ENCODE measurements at places on chromosomes 16 and 17.

DNA sequence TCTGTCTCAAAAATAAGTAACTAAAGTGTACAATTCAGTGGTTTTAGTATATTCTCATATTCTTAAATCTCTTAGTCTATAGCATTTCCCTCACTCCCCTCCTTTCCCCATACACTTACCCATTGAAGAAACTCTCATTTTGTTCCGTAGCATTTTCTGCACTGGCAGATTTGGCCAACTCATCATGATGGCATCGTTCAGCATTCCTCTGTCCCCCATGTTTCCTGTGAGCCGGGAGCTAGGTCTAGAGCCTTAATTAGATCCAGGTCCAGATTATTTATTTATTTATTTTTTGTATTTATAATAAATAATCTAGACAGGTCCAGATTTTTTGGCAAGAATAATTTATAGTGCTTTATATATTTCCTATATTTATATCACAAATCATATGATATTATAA, 31.0 kb downstream of the HEATR3 start:
- DNase-seq = no peak
- H3K4me1 ChIP-seq = peaks cover 24% of the 10 kb centered on the region
- H3K4me3 ChIP-seq = no peak overlapping the region
- H3K27ac ChIP-seq = no peak overlapping the region

- no peak for DNase-seq
- no peaks in the 10 kb centered on the region for H3K36me3 ChIP-seq
- H3K27ac ChIP-seq = no peak overlapping the region
- H3K4me1 ChIP-seq = peaks cover 9% of the 10 kb centered on the region
- H3K4me3 ChIP-seq = peak overlapping the region; percentile 38
Observed at GRCh38 chr17:83076938-83077337, 2.5 kb upstream of the METRNL start.

DNA sequence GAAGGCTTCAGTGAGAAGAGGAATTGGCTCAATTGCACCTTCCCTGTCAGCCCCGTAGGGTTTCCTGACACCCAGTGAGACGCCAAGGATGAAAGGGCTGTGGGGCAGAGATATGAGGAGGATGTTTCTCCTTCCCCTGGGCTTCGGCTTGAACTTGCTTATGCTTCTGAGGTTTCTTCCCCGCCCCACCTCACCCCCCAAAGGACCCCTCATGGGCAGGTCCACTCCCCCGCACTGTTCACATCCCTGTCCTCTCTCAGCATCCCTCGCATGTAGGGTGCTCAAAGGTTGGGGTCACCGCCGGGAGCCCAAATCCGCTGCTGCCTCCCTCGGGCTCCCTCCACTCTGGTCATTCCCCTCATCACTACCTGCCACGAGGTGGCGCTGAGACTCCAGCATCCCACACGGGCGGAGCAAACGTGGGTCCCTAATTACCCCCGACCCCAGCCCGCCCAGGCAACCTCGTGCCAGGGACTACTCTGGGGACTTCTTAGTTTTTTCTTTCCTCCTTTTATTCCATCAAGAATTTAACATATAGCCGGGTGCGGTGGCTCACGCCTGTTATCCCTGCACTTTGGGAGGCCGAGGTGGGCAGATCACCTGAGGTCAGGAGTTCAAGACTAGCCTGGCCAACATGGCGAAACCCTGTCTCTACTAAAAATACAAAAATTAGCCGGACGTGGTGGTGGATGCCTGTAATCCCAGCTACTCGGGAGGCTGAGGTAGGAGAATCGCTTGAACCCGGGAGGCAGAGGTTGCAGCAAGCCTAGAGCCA, 3.3 kb upstream of the TRARG1 start:
- H3K4me3 ChIP-seq = peak overlapping the region; percentile 39
- peaks cover 13% of the 10 kb centered on the region for H3K4me1 ChIP-seq
- peak overlapping the region; percentile 59 for H3K27ac ChIP-seq
- H3K27me3 ChIP-seq = peaks cover 23% of the 10 kb centered on the region
- H3K36me3 ChIP-seq = no peaks in the 10 kb centered on the region

GRCh38 chr16:56743840-56744239, 13.9 kb downstream of the NUP93 start:
- peaks cover 10% of the 10 kb centered on the region for H3K36me3 ChIP-seq
- no peak for DNase-seq
- no peak overlapping the region for H3K27ac ChIP-seq
- no peaks in the 10 kb centered on the region for H3K27me3 ChIP-seq

- H3K27me3 ChIP-seq = no peaks in the 10 kb centered on the region
- H3K36me3 ChIP-seq = peaks cover 60% of the 10 kb centered on the region
- H3K27ac ChIP-seq = peak overlapping the region; percentile 92
- H3K4me3 ChIP-seq = peak overlapping the region; percentile 63
- peaks cover 66% of the 10 kb centered on the region for H3K4me1 ChIP-seq
Observed at GRCh38 chr17:48055531-48056245, 7.5 kb downstream of the NFE2L1 start.

DNA sequence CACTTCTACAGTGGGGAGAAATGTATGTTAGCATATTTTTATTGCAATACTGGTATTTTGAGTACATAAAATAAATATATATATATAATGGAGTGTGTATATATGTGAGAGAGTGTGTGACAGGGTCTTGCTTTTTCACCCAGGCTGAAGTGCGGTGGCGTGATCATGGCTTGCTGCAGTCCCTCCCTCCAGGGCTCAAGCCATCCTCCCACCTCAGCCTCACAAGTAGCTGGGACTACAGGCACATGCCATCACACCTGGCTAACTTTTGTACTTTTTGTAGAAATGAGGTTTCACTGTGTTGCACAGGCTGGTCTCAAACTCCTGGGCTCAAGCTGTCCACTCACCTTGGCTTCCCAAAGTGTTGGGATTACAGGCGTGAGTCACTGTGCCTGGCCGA, 4.1 kb downstream of the CYLD start:
- peaks cover 67% of the 10 kb centered on the region for H3K4me1 ChIP-seq
- H3K27ac ChIP-seq = peak overlapping the region; percentile 90
- H3K4me3 ChIP-seq = peak overlapping the region; percentile 86
- no peak for DNase-seq

DNA sequence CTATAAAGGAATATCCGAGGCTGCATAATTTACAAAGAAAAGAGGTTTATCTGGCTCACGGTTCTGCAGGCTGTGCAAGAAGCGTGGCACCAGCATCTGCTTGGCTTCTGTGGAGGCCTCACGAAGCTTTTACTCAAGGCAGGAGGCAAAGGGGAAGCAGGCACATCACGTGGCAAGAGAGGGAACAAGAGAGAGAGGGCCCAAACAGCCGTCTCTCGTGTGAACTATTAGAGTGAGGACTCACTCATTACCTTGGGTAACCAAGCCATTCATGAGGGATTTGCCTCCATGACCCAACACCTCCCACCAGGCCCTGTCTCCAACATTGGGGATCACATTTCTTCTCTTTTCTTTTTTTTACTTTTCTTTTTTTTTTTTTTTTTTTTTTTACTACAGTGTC, 7.5 kb upstream of the ALKBH5 start:
- H3K4me3 ChIP-seq = no peak overlapping the region
- H3K4me1 ChIP-seq = peaks cover 14% of the 10 kb centered on the region
- no peak for DNase-seq
- H3K27ac ChIP-seq = no peak overlapping the region

DNA sequence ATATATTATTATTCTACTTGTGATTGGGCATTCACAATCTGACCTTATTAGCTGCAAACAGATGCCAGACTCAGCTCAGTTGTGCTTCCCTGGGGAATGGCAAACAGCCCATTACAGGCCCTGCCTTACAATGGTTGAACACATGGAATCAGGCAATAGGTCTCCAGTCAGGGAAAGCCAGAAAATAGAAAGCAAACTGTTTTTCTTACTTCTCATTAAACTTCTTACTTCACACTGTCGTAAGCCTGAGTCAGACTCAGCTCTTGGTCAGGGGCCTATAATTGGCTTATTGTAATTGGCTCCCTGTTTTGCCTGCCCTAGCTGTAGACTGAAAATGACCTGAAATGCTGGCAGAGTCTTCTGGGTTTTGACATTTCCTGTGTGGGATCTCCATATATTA, 77.0 kb upstream of the CA10 start:
- no peak overlapping the region for H3K27ac ChIP-seq
- no peaks in the 10 kb centered on the region for H3K4me1 ChIP-seq
- H3K4me3 ChIP-seq = no peak overlapping the region
- no peaks in the 10 kb centered on the region for H3K36me3 ChIP-seq
- H3K27me3 ChIP-seq = no peaks in the 10 kb centered on the region

GRCh38 chr17:74619077-74619673, 4.4 kb downstream of the CD300E start:
- H3K27me3 ChIP-seq = peaks cover 41% of the 10 kb centered on the region
- no peaks in the 10 kb centered on the region for H3K4me1 ChIP-seq
- no peak overlapping the region for H3K4me3 ChIP-seq
- H3K36me3 ChIP-seq = no peaks in the 10 kb centered on the region
- no peak overlapping the region for H3K27ac ChIP-seq
- no peak for DNase-seq

DNA sequence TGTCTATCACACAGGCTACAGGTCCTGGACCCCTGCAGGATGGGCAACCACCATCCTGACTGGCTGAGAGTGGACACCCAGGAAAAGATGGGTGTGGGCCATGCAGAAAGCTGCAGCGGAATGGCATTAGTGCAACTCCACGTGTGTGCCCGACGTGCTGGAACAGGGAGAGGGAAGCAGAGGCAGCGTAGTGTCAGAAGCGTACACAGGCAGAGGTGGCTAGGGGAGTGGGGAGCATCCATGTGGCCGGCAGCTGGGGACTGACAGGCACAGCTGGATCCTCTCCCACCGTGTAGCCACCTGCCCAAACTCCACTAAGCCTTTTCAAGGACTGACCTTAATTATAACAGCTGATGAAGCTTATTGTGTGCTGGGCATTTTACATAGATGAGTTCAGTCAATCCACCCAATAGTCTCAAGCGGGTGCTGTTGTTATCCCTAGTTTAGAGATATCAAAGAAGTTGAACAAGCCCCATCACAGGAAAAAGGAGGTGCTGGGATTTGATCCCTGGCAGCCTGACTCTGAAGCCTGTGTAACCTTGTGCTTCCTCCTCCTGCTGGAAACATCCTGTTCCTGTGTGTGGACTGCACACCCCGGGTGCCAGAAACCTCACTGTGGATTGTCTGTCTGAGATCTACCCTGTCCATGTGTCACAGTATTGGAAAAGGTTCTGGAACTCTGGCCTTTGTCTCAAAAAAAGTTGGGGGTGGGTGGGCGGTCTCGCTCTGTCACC, 114.0 kb downstream of the PRKCA start:
- no peak overlapping the region for H3K4me3 ChIP-seq
- H3K4me1 ChIP-seq = peaks cover 56% of the 10 kb centered on the region
- H3K27ac ChIP-seq = no peak overlapping the region
- H3K27me3 ChIP-seq = no peaks in the 10 kb centered on the region
- DNase-seq = no peak

- no peaks in the 10 kb centered on the region for H3K36me3 ChIP-seq
- peaks cover 12% of the 10 kb centered on the region for H3K27me3 ChIP-seq
- H3K4me3 ChIP-seq = no peak overlapping the region
- H3K27ac ChIP-seq = no peak overlapping the region
- peaks cover 15% of the 10 kb centered on the region for H3K4me1 ChIP-seq
- no peak for DNase-seq
Observed at GRCh38 chr16:66850115-66850815, 6.1 kb downstream of the CA7 start.

- no peak overlapping the region for H3K27ac ChIP-seq
- no peak overlapping the region for H3K4me3 ChIP-seq
- H3K4me1 ChIP-seq = no peaks in the 10 kb centered on the region
Observed at GRCh38 chr16:82005027-82005830, 6.0 kb downstream of the SDR42E1 start.

DNA sequence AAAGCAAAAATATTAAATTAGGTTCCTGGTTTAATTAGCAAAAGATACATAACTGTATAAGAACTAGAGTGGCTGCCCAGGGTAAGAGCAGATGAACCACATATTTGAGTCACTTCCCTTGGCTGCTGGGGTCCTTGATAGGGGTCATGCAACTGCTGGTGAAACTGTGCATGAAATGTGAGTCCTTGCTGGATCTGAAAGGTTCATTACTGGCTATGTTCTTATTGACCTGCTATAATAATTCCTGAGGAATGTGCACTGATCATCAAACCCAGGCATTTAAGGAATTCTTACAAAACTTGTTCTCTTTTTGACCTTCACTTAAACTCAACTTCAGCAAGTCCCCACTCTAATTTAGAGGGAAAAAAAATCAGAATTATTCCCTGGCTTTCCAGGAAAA, 183.4 kb downstream of the ZNF18 start:
- no peaks in the 10 kb centered on the region for H3K36me3 ChIP-seq
- H3K4me3 ChIP-seq = no peak overlapping the region
- no peak for DNase-seq
- no peaks in the 10 kb centered on the region for H3K27me3 ChIP-seq

- no peak overlapping the region for H3K4me3 ChIP-seq
- peaks cover 26% of the 10 kb centered on the region for H3K27me3 ChIP-seq
- H3K27ac ChIP-seq = no peak overlapping the region
- no peaks in the 10 kb centered on the region for H3K36me3 ChIP-seq
Observed at GRCh38 chr16:57640612-57641011, 12.2 kb downstream of the ADGRG1 start.

DNA sequence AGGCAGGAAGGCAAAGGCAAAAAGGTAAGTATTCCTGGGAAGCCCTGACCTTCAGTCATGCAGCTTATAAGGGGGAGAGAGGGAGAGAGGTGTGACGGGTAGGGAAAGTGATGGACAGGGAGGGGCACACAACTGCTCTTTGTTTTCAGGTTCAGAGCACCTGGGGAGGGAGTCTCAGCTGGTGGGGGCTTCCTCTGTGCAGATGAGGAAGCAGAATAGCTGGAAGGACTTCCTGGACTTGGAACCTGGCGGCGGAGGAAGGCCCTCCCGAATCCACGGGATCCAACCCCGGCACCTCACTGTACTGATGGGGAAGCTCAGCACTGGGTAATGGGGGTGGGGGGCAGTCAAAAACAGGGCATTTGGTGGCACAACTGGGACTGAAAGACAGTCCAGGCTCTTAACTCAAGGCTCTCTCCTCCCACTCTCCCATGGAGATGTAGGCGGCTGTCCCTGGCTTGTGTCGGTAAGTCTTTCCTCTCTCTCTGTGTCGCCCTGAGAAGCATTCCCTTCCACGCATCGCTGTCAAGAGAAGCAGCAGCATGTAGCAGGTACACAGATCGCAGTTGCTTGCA, 11.9 kb upstream of the PITPNM3 start:
- H3K36me3 ChIP-seq = no peaks in the 10 kb centered on the region
- H3K27ac ChIP-seq = no peak overlapping the region
- H3K4me3 ChIP-seq = no peak overlapping the region

DNA sequence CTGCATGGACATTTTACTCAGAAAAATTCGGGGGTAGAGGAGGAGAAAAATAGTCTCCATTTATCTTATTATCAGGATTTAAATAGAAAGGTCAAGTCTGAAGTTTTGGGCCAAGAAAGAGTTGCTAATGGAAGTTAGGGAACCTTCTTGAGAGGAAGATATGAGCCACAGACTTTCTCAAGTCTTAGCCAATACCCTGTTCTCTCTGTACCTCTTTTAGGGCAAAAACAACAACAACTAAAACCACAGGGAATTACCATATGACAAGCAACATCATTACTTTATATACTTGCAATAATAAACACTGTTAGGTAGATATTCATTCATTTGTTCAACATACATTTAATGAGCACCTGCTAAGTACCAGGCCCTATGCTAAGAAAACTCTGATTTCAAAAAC, 282.2 kb upstream of the CDH5 start:
- DNase-seq = no peak
- H3K27me3 ChIP-seq = peaks cover 3% of the 10 kb centered on the region
- no peaks in the 10 kb centered on the region for H3K36me3 ChIP-seq

- H3K27me3 ChIP-seq = no peaks in the 10 kb centered on the region
- DNase-seq = no peak
- no peaks in the 10 kb centered on the region for H3K4me1 ChIP-seq
Observed at GRCh38 chr16:27819356-27819755, 244.2 kb downstream of the GSG1L start.

GRCh38 chr17:17682293-17682736, 1.1 kb downstream of the RAI1 start:
- H3K27ac ChIP-seq = peak overlapping the region; percentile 84
- peak overlapping the region; percentile 89 for H3K4me3 ChIP-seq
- peaks cover 14% of the 10 kb centered on the region for H3K4me1 ChIP-seq

- H3K27me3 ChIP-seq = no peaks in the 10 kb centered on the region
- H3K4me1 ChIP-seq = no peaks in the 10 kb centered on the region
Observed at GRCh38 chr16:61926766-61927165, 109.5 kb downstream of the CDH8 start.

Measured in activated T-helper 1 cell treated with anti-CD3 and anti-CD28 coated beads, Interleukin-12 subunit alpha, Interleukin-12 subunit beta, Interleukin-2, Interleukin-4 antibody, amounts not matched to agents 30 ng/mL and 10 ng/mL and 1 ng/mL, durations not matched to agents 14 hours and 24 hours and 36 hours (primary cell).